ENCODE measurements at places on chromosomes 1 and 21. TPM values are rescaled to one million over a fixed set of nuclear protein-coding genes. Genes with fewer than 3 reads are reported as not detected.
A peak's percentile ranks its signal among the peaks of the same experiment; 100 is the strongest.

GRCh38 chr1:172089768-172090510 is 248.6 kb downstream of the DNM3 start:
- no peaks in the 10 kb centered on the region for H3K4me1 ChIP-seq
- peak; percentile 25 for DNase-seq
- H3K4me3 ChIP-seq: no peak overlapping the region
- H3K27me3 ChIP-seq: no peaks in the 10 kb centered on the region
- no peaks in the 10 kb centered on the region for H3K36me3 ChIP-seq
- H3K27ac ChIP-seq: no peak overlapping the region

The ICOSLG gene
- 3.8 TPM for polyA plus RNA-seq

DNA sequence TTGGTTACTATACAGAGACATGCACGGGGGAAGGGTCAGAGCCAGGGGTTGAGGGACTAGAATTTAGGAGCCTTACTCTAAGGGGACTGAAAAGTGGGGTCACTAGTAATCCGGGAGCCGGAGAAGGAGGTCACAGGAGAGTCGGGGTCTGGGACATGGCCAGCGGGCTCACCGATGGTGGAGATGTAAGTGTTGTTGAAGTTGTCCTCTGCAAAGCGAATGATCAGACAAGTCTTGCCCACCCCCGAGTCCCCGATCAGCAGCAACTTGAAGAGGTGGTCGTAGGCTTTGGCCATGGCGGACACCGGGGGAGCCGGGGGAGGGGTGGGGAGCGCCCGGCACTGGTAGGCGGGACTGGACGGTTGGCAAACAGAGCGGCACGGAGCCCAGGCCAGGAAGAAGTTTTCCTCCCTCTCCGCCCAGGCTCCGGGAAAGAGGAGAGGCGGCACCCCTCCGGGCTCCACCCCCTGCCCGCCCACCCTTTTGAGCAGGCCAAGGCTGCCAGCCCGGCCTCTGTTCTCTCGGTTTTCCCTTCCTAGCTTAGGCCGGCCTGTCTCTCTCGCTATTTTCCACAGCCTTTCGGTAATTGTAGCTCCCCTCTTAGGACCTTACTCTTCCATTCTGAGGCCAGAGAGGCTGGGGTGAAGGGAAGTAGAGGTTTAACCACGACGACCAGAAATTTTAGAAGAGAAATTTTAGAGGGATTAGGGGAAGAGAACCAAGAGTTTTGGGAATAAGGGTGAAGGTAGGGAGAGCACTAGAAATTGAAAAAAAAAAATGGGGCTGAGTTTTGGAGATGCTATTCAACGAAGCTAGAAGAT is at the start of gene RAB13:
Gene RAB13 (minus strand): TSS at position 399 of the 821 bp plus-strand sequence. CDS start 103 bp downstream, at position 296.
- peak within 1 kb of the TSS; percentile 95 for H3K27ac ChIP-seq
- H3K4me3 ChIP-seq: peak within 1 kb of the TSS; percentile 67
- peaks cover 18% of the 10 kb centered on the region for H3K4me1 ChIP-seq
- H3K27me3 ChIP-seq: no peaks in the 10 kb centered on the region

The CD101 gene
- 4.9 TPM for polyA plus RNA-seq

GRCh38 chr1:35470977-35471613 is 86.1 kb downstream of the KIAA0319L start:
- DNase-seq: no peak
- no peak overlapping the region for H3K4me3 ChIP-seq
- no peak overlapping the region for H3K27ac ChIP-seq
- no peaks in the 10 kb centered on the region for H3K27me3 ChIP-seq
- H3K36me3 ChIP-seq: peaks cover 6% of the 10 kb centered on the region

DNA sequence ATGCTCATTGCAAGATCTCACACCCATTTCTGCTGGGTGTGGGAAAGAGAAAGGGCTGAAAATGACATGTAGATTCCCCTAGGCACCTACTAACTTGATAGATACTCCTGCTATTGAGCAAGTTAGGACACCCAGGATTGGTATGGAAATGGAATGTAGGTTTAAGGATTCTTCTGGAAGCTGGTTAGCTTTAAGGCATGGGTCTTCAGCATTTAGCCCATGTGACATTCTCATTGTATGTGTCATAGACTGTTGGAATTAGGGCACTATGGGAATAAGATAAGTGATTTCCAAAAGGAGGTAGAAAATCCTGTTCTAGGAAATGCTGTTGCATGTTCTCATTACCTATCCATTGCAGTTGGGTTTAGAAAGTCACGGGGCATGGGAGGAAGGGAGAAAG is 76.2 kb downstream of the DISC1 start:
- peaks cover 2% of the 10 kb centered on the region for H3K36me3 ChIP-seq
- no peak overlapping the region for H3K4me3 ChIP-seq
- DNase-seq: no peak
- H3K27me3 ChIP-seq: no peaks in the 10 kb centered on the region

GRCh38 chr21:25637851-25638659 is 1.0 kb upstream of the JAM2 start:
- H3K4me1 ChIP-seq: peaks cover 8% of the 10 kb centered on the region
- no peak for DNase-seq
- no peaks in the 10 kb centered on the region for H3K27me3 ChIP-seq
- H3K36me3 ChIP-seq: no peaks in the 10 kb centered on the region
- peak overlapping the region; percentile 91 for H3K27ac ChIP-seq
- H3K4me3 ChIP-seq: peak overlapping the region; percentile 87

GRCh38 chr21:45889256-45889655 is 92.3 kb upstream of the COL6A1 start:
- peak overlapping the region; percentile 75 for H3K27ac ChIP-seq
- DNase-seq: no peak
- peaks cover 72% of the 10 kb centered on the region for H3K4me1 ChIP-seq
- H3K36me3 ChIP-seq: no peaks in the 10 kb centered on the region
- no peak overlapping the region for H3K4me3 ChIP-seq

- no peak overlapping the region for H3K4me3 ChIP-seq
- H3K27me3 ChIP-seq: no peaks in the 10 kb centered on the region
- DNase-seq: no peak
- no peak overlapping the region for H3K27ac ChIP-seq
These were observed 51.2 kb downstream of the RGS4 start for GRCh38 chr1:163120372-163120771.

The LCE1E gene
- polyA plus RNA-seq: not detected

DNA sequence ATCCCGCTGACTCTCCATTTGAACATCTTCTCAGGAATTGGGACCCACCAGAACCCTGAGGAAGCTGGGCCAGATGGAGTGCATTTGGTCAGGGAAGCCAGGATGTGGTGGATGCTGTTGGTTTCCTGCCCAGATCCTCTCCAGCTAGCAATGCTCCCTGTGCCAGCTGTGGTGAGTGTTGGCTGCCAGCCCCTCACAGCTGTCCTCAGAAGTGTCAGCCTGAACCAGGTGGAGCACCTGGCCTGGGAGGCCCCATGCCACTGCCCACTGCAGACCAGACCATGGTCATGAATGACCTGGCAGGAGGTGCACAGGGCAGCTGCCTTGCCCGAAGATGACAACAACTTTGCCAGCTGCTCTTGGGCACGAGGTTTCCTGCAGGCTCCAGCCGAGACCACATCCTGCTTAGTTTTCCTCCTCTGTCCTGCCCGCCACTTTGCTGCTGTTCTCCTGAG is 54.4 kb downstream of the PRSS38 start:
- no peak for DNase-seq
- H3K36me3 ChIP-seq: no peaks in the 10 kb centered on the region
- no peak overlapping the region for H3K27ac ChIP-seq
- H3K27me3 ChIP-seq: no peaks in the 10 kb centered on the region
- H3K4me3 ChIP-seq: no peak overlapping the region

DNA sequence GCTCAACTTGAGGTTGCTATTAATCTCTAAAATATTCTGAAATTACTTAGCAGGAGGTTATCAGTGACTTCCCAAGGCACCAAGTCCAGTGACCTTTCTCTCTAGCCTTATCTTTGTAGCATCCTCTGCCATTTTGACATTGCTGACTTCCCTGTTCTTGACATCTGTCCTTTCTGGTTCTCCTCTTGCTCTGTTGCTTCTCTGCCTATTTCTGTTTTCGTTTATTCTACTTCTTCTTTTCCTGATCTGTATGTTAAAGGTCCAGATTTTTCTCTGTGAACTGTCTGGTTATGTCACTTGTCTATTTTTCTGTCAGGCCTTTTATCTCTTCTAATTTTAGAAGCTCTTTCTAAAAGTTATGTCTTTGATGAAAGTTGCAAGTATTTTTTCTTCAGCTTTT is 178.8 kb downstream of the VPS13D start:
- H3K36me3 ChIP-seq: peaks cover 13% of the 10 kb centered on the region
- DNase-seq: no peak
- no peak overlapping the region for H3K4me3 ChIP-seq
- H3K27me3 ChIP-seq: no peaks in the 10 kb centered on the region
- peaks cover 18% of the 10 kb centered on the region for H3K4me1 ChIP-seq
- H3K27ac ChIP-seq: peak overlapping the region; percentile 87

- no peaks in the 10 kb centered on the region for H3K27me3 ChIP-seq
- H3K27ac ChIP-seq: no peak overlapping the region
- no peak for DNase-seq
- no peaks in the 10 kb centered on the region for H3K4me1 ChIP-seq
- no peaks in the 10 kb centered on the region for H3K36me3 ChIP-seq
These were observed 59.6 kb downstream of the RNF187 start for GRCh38 chr1:228546541-228547463.

The MRPS21 gene
- 97.5 TPM for polyA plus RNA-seq

DNA sequence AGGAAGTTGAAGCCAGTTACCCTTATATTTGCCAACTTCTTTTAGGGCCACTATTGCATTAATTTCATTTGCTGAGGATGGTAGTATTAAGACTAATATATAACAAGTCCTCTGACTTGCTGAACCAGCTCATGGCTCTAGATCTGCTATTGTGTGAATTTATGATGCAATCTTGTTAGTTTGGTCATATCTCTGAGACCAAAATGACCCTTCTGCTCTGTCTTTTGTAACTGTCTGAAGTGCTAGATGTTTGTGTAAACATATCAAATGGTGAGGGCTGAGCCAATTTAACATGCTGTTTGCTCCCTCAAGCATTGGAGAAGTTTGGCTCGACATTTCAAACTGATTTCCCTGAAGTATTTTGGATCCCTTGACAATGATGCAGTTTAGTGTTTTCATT is 106.9 kb upstream of the PTGFR start:
- no peak overlapping the region for H3K4me3 ChIP-seq
- no peaks in the 10 kb centered on the region for H3K4me1 ChIP-seq
- no peaks in the 10 kb centered on the region for H3K27me3 ChIP-seq
- no peaks in the 10 kb centered on the region for H3K36me3 ChIP-seq

- H3K4me3 ChIP-seq: no peak overlapping the region
- no peak for DNase-seq
- no peaks in the 10 kb centered on the region for H3K36me3 ChIP-seq
- H3K27me3 ChIP-seq: no peaks in the 10 kb centered on the region
- peaks cover 32% of the 10 kb centered on the region for H3K4me1 ChIP-seq
These were observed 38.5 kb downstream of the IER5 start for GRCh38 chr1:181126871-181127587.

DNA sequence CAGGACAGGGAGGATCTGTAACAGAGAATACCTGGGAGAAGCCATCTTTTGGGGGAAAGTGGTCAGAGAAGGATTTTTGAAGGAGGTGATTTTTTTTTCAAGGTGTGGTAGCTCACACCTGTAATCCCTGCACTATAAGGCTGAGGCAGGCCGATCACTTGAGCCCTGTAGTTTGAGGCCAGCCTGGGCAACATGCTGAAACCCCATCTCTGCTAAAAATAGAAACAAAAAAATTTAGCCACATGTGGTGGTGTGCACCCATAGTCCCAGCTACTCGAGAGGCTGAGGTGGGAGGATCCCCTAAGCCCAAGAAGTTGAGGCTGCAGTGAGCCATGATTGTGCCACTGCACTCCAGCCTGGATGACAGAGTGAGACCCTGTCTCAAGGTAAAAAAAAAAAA is 67.4 kb upstream of the ARTN start:
- no peaks in the 10 kb centered on the region for H3K27me3 ChIP-seq
- peaks cover 2% of the 10 kb centered on the region for H3K36me3 ChIP-seq
- DNase-seq: no peak
- no peak overlapping the region for H3K4me3 ChIP-seq

DNA sequence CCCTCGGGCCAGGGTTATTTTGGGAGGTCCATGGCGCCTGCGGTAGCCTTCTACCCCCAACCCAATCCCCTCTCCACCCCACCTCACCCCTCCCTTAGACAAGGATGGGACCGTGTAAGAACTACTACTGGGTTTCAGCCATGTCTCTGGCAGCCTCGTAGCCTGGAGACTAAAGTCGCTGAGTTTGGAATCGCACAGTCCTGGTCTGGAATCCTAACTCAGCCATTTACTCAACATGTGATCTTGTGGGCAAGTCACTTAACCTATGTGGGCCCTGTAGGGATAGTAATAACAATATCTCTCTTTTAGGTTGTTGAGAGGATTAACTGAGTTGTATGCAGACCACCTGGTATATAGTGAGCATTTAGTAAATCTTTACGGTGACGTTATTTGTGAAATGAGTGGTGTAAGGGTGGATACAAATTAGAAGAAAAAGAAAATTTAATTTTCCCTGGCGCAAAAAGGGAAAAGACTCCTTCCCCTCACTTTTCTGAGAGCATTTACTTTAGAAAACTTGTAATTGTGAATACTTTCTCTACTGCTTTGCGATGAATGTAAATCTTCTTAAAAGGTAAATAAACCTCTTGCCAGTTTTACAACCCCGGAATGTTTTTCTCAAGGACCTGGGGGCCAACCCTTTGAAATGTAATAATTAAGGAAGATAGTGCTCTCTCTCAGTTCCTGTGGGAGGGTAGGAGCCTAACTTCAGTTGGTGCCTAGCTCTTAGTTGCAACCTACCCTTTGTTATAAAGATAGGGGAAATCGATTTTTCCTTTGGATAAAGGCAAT is 615 bp upstream of the MRPS15 start:
- peak overlapping the region; percentile 96 for H3K4me3 ChIP-seq
- H3K4me1 ChIP-seq: peaks cover 8% of the 10 kb centered on the region
- H3K36me3 ChIP-seq: peaks cover 16% of the 10 kb centered on the region
- DNase-seq: no peak
- peak overlapping the region; percentile 94 for H3K27ac ChIP-seq
- no peaks in the 10 kb centered on the region for H3K27me3 ChIP-seq

The SLC1A7 gene
- polyA plus RNA-seq: 0.48 TPM

DNA sequence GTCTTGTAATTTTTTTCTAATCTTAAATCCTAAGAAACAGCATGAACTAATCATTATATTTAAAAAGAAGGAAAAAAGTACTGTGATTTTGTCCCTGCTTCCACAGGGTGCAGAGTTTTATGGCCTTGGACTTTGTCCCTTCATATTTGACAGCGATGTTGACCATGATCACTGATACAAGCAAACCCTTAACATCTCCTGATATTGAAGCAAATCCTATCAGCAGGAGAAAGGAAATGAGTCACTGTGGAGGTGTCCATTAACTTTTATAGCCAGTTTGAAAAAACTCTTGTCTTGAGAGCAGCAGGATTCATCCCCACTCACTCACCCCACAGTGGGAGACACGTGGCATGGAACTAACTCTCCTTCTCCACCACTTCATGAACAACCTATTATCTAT is 5.1 kb upstream of the REG4 start:
- DNase-seq: no peak
- no peaks in the 10 kb centered on the region for H3K36me3 ChIP-seq
- H3K27me3 ChIP-seq: no peaks in the 10 kb centered on the region
- no peak overlapping the region for H3K27ac ChIP-seq
- no peaks in the 10 kb centered on the region for H3K4me1 ChIP-seq

The TTC39A gene
- polyA plus RNA-seq: 15.1 TPM

All from spinal cord (tissue), 10 donors.